ENCODE measurements at places on chromosomes 7 and 10.

GRCh38 chr7:129804890-129805719 is 147.7 kb downstream of the UBE2H start:
- DNase-seq: peak; percentile 32

DNA sequence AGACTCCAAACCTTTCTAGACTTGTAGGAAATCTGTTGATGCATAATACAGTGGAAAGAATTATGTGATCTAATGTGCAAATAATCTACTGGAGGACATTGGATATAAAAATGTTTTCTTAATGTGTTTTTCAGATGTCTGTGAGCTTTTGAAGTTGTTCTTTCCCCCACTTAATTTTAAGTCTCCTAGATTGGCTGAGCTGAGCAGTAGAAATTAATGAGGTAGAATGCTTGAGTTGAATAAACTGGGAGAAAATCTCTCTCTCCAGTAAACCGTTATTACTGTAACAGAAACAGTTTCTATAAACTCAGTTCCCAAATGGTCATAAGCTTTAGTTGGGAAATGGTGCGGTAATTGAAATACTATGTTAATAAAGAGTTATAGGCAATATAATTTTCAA is 15.7 kb downstream of the CSGALNACT2 start:
- DNase-seq: no peak

- no peak for DNase-seq
Observed at GRCh38 chr10:70811881-70812280, 3.9 kb upstream of the SGPL1 start.

DNA sequence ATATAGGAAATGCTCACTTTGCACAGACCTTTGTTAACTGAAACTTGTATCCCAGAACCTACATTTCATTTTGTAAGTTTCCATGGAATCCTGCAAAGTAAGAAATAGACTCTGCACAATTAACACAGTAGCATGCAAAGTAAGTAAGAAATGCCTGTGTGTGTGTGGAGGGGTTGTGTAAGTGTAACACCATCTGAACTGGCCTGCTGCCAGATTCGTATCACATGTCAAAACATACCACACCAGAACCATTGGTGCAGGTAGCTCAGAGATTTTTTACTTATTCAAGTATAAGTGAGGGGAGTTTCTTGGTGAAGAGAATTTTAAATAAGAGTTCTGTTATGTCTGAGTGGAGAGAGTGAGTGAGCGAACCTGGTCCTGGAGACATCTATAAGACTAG is 17.9 kb upstream of the DDX21 start:
- no peak for DNase-seq

GRCh38 chr10:82089327-82089726 is 214.3 kb downstream of the NRG3 start:
- no peak for DNase-seq

GRCh38 chr10:72239409-72239808 is 23.3 kb upstream of the ASCC1 start:
- DNase-seq: no peak

- DNase-seq: no peak
Observed at GRCh38 chr7:45267262-45267661, 109.7 kb downstream of the RAMP3 start.
